ENCODE measurements at places on chromosomes 12 and 14.
A peak's percentile ranks its signal among the peaks of the same experiment; 100 is the strongest.

- DNase-seq = no peak
Measured at GRCh38 chr12:89736995-89737394, 28.4 kb upstream of the ATP2B1 start.

- DNase-seq = no peak
Measured at GRCh38 chr12:103908877-103909276, 21.3 kb upstream of the HSP90B1 start.

DNA sequence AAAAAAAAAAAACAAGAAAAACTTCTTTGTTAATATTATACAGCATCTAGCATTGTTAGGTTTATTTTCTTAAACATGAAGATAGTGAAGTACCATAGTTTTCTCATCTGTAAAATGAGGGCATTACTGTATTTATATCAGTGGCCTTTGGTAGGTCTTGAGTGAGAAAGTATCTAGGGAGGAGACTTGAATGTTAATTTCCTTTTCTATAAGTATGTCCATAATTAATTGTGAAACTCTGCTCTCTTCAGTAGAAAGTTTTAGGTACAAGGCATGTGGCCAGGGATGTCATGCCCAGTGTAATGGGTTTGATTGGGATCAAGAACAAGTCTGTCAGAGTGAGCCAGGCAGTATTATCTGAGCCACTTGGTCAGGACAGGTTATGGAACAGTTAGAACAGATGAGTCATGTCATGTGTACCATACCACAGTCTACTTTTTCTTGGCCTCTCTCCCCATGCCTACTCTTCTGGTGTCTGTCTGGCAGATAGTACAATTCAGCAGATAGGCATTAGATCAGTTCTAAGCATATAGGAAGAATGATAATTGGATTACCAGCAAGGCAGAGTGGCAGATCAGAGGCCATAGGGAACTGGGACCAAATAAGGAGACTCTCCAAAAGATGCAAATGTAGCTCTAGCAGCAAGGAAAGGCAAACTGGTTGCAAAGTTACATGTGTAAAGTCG lies 30.4 kb downstream of the FBXO34 start:
- DNase-seq = no peak

- DNase-seq = no peak
Measured at GRCh38 chr14:102928412-102929240, 6.2 kb downstream of the AMN start.

- DNase-seq = no peak
Measured at GRCh38 chr12:39813776-39814175, 194.2 kb upstream of the ABCD2 start.

- DNase-seq = peak; percentile 1
Measured at GRCh38 chr14:84961637-84962036, 568.3 kb upstream of the FLRT2 start.

- no peak for DNase-seq
Measured at GRCh38 chr12:14678547-14679150, 17.8 kb downstream of the GUCY2C start.

DNA sequence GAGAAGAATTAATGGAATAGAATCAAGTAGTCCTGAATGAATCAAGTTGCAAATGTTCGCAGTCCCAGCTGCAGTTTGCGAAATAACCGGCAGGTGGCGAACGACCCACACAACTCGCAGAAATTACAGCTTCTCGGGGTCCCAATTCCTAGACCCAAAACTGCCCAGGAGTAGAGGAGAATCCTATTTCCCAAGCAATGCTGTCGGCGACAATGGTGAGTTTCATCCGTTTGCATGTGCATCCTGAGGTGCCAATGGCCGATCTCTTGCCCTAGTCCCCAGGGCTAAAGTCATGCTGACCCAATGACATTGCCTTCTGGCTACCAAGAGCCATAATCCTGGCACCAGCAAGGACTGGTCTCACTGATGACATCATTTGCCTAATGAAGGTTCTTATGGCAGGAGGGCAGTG lies 8.5 kb upstream of the ASCL1 start:
- DNase-seq = no peak
